ENCODE measurements at places on chromosomes 11 and 22. TPM values are rescaled to one million over a fixed set of nuclear protein-coding genes. Genes with fewer than 3 reads are reported as not detected.
A peak's percentile ranks its signal among the peaks of the same experiment; 100 is the strongest.

DNA sequence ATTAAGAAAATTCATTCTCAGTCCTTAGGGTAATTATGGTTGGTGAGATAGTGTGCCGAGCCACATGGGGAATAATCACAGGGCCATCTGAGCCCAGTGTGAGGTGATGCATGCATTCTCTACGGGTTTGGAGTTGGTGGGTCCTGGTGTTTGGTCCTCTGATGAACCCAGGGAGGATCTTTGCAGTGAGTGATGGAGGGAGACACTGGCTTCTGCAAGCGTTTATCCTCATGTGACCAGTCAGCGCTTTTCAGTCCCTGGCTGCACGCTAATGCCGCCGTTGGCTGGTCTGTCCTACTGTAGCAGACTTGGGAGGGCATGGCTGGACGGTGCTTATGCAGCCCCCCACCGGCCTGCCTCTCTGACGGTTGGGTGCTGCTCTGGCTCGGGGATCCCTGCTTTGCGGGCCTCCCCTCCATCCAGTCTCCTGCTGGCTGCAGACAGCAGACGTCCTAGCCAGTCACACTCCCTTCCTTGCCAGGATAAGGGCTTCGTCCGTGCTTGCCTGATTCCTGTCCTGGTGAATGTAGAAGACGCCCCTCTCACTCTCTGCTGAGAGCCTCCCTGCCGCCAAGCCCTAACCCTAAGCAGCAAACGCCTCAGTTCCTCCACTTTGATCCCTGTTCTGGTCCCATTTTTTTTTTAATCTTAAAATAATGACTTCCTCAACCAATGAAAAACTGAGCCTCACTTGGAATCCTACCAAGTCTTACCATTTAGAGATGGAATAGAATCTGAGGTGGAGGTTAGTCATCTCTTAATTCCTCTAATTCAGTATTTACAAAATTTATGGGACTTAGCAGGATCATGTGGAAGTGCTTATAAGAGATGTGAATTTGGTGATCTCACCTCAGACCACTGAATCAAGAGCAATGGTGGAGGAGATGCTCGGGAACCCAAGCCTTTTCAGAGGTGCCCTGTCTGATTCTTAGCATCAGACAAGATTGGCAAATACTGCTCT is 143.7 kb upstream of the SORL1-AS1 start:
- peak overlapping the region; percentile 55 for H3K27ac ChIP-seq
- H3K4me3 ChIP-seq, result peak overlapping the region; percentile 2
- no peaks in the 10 kb centered on the region for H3K27me3 ChIP-seq

Gene CYB5R3
- 84.3 TPM for total RNA-seq

- no peaks in the 10 kb centered on the region for H3K27me3 ChIP-seq
- no peak overlapping the region for H3K27ac ChIP-seq
- no peaks in the 10 kb centered on the region for H3K4me1 ChIP-seq
- H3K36me3 ChIP-seq, result no peaks in the 10 kb centered on the region
Measured at GRCh38 chr11:15495462-15495861, 380.7 kb downstream of the INSC start.

- DNase-seq, result no peak
- H3K27me3 ChIP-seq, result no peaks in the 10 kb centered on the region
- H3K36me3 ChIP-seq, result no peaks in the 10 kb centered on the region
- H3K4me1 ChIP-seq, result peaks cover 37% of the 10 kb centered on the region
- H3K4me3 ChIP-seq, result no peak overlapping the region
Measured at GRCh38 chr11:95918720-95919119, 5.2 kb downstream of the MTMR2 start.

DNA sequence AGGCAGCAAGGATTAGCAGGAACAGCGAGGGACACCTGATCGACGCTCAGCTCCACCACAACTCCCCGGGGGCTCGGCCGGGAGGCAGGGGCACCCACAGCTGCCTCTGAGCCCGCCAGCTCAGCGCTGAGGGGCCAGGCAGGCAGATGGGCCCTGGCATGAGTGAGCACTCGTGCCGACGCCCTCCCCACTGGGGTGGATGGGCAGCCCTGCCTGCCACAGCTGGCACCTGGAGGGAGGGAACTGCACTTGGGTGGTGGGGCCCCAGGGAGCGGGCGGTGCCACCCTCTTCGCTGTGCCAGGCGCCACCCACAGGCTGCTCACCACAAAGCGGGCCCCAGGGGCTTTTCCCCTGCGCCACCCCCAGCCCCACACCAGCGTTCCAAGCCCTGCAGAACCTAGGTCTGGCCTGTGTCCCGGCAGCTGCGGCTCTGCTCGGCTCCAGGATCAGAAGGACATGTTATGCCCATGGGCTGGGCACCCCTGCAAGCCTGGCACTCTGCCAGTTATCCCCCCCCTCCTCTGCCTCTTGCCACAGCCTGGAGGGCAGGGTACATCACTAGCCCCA is 28.8 kb downstream of the WNT7B start:
- no peaks in the 10 kb centered on the region for H3K4me1 ChIP-seq
- no peak overlapping the region for H3K27ac ChIP-seq
- no peaks in the 10 kb centered on the region for H3K27me3 ChIP-seq
- H3K36me3 ChIP-seq, result no peaks in the 10 kb centered on the region

DNA sequence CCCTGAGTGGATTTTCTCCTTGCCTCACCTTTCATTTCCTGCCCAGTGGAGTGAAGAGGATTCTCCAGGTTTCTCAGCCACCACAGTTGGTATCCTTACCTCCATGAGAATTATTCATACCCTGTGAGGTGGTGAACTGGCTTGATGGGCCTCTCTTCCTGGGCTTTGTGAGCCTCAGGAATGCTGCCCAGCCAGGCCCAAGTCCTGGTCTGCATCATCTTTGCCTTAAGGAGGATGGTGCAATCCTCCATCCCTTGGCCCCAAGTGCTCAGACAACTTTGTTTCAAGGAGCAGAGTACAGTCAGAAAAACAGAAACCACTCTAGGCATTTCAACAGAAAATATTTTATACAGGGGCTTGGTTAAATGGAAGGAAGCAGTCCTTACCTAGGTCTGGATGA is 114.2 kb upstream of the CADM1 start:
- no peak overlapping the region for H3K27ac ChIP-seq
- DNase-seq, result no peak
- no peaks in the 10 kb centered on the region for H3K36me3 ChIP-seq
- no peak overlapping the region for H3K4me3 ChIP-seq
- no peaks in the 10 kb centered on the region for H3K27me3 ChIP-seq

- H3K4me1 ChIP-seq, result no peaks in the 10 kb centered on the region
- peaks cover 10% of the 10 kb centered on the region for H3K27me3 ChIP-seq
- H3K27ac ChIP-seq, result no peak overlapping the region
- no peaks in the 10 kb centered on the region for H3K36me3 ChIP-seq
Measured at GRCh38 chr22:32571761-32572160, 97.2 kb downstream of the FBXO7 start.

DNA sequence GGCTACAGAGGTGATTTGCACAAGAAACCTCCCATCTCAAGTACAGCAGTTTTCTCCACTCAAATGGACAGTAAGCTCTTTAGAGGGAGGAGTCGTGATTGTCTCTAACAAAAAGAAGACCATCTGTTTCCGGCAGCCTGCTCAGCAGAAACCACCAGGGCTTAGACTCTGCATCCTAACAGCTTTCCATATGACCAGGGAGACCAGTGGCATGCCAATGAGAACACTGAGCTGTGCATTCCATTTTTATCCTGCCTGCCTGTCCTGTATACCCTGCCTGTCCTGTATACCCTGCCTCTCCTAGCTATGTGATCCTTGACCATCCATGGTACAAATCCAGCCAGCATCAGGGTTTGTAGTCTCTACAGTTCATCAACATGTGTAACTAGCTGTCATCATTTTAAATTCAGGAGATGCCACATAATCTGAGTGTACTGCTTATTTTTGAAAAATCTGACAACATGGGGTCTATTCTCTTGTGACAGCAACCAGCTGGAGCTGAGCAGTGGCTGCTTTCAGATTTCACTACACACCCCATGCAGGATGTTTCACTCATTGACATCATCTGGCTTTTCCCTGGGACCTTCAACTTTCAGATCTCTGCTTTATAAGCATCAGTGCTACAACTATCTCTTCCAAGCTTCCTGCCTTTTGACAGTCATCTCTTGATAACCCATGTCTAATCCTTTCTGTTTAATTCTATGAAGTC is 50.5 kb upstream of the POU2AF2 start:
- H3K27me3 ChIP-seq, result no peaks in the 10 kb centered on the region
- DNase-seq, result no peak
- H3K36me3 ChIP-seq, result no peaks in the 10 kb centered on the region
- no peaks in the 10 kb centered on the region for H3K4me1 ChIP-seq

GRCh38 chr11:91435694-91436395 is 788.8 kb upstream of the FAT3 start:
- no peak overlapping the region for H3K27ac ChIP-seq
- no peaks in the 10 kb centered on the region for H3K4me1 ChIP-seq
- no peak overlapping the region for H3K4me3 ChIP-seq
- H3K27me3 ChIP-seq, result no peaks in the 10 kb centered on the region
- H3K36me3 ChIP-seq, result no peaks in the 10 kb centered on the region

DNA sequence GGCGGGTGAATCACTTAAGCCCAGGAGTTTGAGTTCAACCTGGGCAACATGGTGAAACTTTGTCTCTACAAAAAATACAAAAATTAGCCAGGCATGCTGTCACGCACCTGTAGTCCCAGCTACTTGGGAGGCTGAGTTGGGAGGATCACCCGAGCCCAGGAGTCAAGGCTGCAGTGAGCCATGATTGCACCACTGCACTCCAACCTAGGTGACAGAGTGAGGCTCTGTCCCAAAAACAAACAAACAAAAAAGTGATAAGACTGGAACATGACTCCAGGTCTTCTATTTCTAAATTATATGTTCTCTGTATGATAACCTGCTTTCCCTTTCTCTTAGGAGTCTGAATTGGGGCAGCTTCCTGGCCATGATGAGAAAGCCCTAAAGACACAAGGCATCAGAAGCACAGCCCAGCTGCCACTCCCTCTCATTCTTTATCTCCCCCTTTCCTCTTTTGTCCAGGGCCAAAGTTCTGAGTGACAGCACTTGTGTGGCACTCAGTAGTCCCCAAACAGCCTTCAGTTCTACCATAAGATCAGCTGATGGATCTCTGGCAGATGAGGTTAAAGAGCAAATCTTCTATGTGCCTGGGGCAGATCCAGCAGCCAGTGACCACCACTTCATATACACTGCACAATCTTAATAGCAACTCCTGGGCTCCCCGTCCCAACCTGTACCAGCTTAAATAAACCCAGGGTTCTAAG is 136.0 kb downstream of the C11orf58 start:
- H3K27me3 ChIP-seq, result peaks cover 4% of the 10 kb centered on the region
- H3K36me3 ChIP-seq, result no peaks in the 10 kb centered on the region
- DNase-seq, result no peak
- peaks cover 7% of the 10 kb centered on the region for H3K4me1 ChIP-seq
- H3K4me3 ChIP-seq, result no peak overlapping the region

DNA sequence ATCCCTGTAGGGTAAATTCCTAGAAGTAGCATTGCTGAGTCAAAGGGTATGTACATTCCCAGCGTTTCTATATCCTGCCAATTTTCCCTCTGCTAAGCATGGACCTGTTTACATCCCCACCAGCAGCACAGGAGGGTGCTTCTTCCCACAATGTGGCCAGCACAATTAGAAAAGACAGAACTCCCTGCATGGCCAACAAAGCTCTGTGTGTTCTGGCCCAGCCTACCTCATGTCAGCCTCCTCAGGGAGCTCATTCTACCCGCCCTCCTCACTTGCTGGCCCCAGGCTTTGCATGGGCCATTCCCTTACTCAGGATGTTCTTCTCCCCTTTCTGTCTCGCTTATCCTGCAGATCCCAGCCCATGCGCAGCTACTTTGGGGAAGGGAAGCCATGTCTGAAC is 186.1 kb downstream of the DSCAML1 start:
- no peak overlapping the region for H3K4me3 ChIP-seq
- H3K27ac ChIP-seq, result no peak overlapping the region
- peaks cover 2% of the 10 kb centered on the region for H3K27me3 ChIP-seq
- H3K36me3 ChIP-seq, result no peaks in the 10 kb centered on the region
- H3K4me1 ChIP-seq, result no peaks in the 10 kb centered on the region
- DNase-seq, result no peak

GRCh38 chr22:28627791-28628190 is 51.8 kb downstream of the TTC28 start:
- H3K27ac ChIP-seq, result no peak overlapping the region
- DNase-seq, result no peak
- H3K36me3 ChIP-seq, result peaks cover 5% of the 10 kb centered on the region
- no peaks in the 10 kb centered on the region for H3K4me1 ChIP-seq
- no peaks in the 10 kb centered on the region for H3K27me3 ChIP-seq

Gene OR8D4
- under 0.01 TPM for total RNA-seq

DNA sequence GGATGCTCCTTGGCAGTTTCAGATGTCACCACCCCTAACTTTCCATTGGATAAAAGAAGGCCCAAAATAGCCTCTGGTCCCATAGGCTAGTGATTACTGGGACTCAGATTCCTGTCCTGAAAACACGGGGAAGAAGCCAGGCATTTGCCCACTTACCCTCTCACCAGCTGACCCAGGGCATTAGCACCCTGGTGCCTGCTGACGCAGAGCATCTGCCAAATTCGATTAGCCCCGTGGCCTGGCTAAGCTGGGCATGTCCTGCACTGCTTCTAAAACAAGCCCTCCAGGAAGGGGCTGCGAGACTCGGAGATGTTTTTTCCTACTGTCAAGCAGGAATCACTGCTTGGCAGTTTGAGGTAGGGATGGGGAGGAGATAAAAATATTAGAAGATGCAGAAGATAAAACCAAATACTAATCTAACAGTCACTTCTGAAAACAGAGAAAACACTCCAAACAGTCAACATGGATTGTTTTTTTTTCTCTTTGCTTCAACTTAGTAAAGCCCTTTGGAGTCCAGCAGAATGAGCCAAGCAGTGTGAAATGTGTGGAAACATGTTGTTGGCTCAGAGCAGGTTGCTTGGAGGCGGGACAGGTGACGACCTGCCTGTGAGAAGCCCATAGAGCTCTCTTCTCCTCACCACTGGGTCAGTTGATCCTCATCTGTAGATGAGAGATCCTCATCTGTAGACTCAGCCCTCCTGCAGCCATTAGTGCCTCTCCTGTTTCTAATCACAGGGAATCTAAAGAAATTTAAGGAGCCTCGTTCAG is 54.0 kb downstream of the BDNF start:
- H3K4me3 ChIP-seq, result no peak overlapping the region
- no peak overlapping the region for H3K27ac ChIP-seq
- H3K4me1 ChIP-seq, result no peaks in the 10 kb centered on the region
- H3K27me3 ChIP-seq, result no peaks in the 10 kb centered on the region
- no peaks in the 10 kb centered on the region for H3K36me3 ChIP-seq

Gene PUS3
- total RNA-seq, result 14.1 TPM

- peak overlapping the region; percentile 71 for H3K4me3 ChIP-seq
- peaks cover 8% of the 10 kb centered on the region for H3K27me3 ChIP-seq
- peaks cover 24% of the 10 kb centered on the region for H3K4me1 ChIP-seq
- H3K27ac ChIP-seq, result no peak overlapping the region
- no peaks in the 10 kb centered on the region for H3K36me3 ChIP-seq
Measured at GRCh38 chr11:118929501-118930093, 3.9 kb upstream of the BCL9L start.

GRCh38 chr11:130635937-130636630 is 187.6 kb downstream of the ADAMTS15 start:
- peak overlapping the region; percentile 61 for H3K27ac ChIP-seq
- H3K4me3 ChIP-seq, result no peak overlapping the region
- no peak for DNase-seq
- H3K4me1 ChIP-seq, result peaks cover 42% of the 10 kb centered on the region

DNA sequence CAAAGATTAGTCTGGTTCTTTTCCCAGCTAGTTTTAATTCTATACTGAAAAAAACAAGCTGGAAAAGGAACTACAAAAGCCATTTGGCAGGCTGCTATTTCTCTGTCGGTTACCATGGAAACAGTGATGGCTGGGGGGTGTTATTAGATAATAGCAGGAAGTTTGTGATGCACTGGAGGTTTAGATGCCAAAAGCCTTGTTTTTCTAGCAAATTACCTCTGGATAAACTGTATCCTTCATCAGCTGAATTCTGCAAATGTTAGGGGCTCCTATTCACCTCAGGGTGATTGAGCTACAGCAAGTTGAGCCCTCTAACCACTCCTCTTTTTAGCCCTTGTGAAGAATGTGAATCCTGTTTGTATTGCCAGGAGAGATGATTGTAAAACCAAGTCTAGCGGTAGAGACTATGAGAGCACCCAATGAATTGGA is 25.2 kb downstream of the ALKBH3 start:
- H3K27me3 ChIP-seq, result no peaks in the 10 kb centered on the region
- peak overlapping the region; percentile 24 for H3K27ac ChIP-seq
- H3K36me3 ChIP-seq, result peaks cover 11% of the 10 kb centered on the region
- DNase-seq, result no peak

All from osteoblast (primary cell).